ENCODE measurements at places on chromosomes 7 and 10.

DNA sequence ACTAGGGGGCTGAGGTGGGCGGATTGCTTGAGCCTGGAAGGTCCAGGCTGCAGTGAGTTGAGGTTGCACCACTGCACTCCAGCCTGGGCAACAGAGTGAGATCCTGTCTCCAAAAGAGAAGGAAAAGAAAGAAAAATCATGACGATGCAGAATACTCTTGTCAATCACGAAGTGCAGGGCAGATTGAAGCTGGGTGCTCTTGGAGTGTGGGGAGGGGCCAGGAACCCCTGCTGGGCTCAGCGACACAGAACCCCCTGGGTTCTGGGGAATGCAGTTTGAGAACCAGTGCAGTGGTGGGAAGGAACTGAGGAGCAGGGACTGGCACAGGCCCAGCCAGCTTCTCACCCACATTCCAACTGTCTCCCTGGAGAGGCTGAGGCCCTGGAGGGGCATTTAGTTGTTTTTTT, 10.8 kb upstream of the INTS1 start:
- no peak for DNase-seq

DNA sequence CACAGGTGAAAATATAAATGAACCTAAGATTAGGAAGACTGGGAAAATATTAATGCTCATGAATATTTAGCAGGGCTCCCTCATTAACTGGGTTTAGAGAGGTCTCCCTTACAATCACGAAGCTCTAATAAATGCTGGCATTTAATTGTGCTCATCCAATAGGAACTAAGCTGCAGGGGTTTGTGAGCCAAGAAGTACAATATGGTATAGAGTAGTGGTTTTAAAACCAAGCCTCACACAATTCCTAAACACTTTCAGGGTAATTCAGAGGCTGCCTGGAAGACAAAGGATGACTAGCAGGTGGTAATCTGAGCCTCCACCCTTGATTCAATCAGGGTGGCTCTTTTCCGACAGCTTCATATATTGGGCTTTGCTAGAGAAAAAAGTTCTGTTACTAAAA, 103.3 kb downstream of the GPAM start:
- DNase-seq: no peak

DNA sequence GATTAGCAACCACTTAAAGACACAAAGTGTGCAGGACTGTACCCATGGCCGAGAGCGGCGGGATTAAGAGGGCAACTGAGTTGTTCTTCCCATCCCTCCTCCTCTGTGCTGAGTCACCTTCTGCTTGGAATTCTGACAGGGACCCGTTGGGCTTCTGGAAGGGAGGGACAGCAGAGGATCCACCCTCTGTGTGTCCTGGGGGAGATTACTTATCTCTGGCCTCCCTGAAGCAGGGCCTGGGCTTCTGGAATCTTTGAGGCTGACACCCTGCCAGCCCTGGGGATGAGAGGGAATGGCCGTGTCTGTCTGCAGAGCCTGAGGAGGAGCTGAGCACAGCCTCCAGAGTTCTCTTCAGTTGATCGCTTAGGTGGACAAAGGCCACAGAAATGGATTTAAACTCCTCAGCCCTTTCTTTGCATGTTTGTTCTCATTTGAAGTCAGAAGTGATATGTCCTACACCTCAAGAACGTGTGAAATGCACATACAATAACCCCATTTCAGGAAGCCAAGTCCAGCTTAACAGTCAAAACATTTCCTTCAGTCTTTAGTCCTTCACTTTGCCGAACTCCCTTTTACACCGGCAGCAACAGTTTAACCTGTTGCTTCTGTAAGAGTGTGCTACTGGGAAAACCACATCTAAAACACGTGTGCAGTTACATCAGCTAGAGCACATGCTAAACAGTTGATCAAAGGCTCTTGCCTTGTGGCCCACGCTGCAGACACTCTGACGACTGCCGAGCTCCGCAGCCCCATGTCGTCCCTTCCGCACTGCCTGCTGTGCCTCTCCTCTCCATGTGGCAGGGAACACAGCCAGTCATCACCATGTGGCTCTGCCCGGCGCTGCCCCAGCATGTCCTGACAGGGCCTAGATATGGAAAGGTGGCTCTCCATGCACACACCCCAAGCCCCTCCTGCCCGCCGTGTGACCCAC, 55.7 kb downstream of the IKZF1 start:
- DNase-seq: no peak

DNA sequence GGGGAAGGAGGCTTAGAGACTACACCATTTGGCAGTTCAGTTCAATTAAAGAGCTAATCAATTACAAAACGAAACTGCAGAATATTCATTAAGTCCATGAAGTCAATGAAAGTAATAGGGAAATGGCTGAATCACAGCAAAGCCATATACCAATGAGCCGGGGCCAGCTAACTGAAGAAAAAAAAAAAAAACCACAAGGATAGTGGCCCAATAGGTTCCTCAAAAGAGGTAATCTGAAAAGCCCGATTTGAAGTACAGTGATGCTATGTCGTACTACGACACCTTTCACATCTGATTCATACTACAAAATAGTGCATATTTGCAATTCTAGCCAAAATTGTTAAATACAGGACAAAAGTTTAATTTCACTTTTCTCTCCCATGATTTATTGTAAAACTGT, 2.5 kb downstream of the ARHGAP12 start:
- DNase-seq: no peak

DNA sequence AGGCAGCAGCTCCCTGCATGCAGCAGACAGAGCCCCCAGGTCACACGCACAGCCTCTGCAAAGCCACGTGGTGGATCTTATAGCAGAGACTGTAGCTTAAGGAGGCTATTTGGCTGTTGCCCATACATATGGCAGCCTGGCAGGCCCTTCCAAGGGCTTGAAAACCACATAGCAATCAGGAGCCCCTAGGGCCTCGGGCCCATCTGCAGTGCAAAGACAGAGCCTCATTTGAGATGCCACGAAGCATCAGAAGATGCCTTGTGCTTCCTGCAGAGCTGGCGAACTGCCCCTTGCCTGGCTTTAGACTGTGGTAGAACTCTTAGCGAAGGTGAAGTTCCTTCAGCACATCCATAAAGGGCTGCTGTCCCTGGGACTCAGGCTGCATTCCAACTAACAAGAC, 309.9 kb downstream of the GRID1 start:
- DNase-seq: no peak

GRCh38 chr7:16815001-16815400, 10.2 kb upstream of the AGR2 start:
- DNase-seq: no peak

GRCh38 chr7:153943457-153943856, 108.7 kb upstream of the DPP6 start:
- DNase-seq: no peak

DNA sequence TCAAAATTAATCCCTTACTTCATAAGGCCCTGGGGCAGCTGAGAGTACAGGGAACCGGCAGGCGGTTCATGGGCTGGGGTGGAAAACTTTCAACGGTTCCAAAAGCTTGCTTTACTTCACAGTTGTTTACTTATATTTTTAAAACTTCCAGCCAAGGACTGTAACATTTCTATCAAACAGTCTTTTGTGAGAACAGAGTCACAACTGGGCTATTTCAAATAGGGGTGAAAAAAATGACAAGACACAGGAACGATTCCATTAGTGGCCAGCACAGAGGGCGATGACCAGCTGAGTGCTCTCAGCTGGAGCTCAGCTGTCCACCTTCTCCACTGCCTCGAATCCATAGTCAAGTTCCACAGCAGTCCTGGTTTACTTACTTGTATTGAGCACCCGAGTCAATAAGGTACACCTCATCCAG, 48.2 kb downstream of the XPNPEP1 start:
- DNase-seq: no peak

DNA sequence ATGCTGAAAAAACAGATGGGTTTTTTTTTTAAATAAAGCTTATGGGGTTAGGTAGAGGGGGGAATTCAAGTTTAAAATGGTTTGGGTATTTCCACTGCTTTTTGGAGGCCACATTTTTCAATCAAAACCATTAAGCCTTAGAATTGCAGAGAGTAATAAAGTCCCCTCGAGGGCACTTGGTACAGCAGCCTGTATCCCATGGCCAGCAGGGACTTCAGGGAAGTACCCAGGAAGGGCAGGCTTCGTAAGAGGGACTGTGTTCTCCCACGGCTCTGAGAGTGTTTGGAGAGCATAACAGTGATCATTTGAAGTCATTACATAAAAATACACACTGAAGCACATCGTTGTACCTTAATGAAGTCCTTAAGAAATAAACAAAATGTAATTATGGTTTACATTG, 432.7 kb downstream of the DPP6 start:
- DNase-seq: no peak

GRCh38 chr7:128209229-128210035, 31.6 kb upstream of the LEP start:
- peak; percentile 67 for DNase-seq

- DNase-seq: no peak
These were observed 138.1 kb downstream of the VTI1A start for GRCh38 chr10:112585126-112585525.

- DNase-seq: no peak
These were observed 45.8 kb downstream of the ERLIN1 start for GRCh38 chr10:100140070-100140469.

GRCh38 chr7:110573862-110574528, 516.9 kb upstream of the LRRN3 start:
- no peak for DNase-seq

GRCh38 chr7:22430457-22430856, 69.5 kb downstream of the STEAP1B start:
- DNase-seq: no peak

DNA sequence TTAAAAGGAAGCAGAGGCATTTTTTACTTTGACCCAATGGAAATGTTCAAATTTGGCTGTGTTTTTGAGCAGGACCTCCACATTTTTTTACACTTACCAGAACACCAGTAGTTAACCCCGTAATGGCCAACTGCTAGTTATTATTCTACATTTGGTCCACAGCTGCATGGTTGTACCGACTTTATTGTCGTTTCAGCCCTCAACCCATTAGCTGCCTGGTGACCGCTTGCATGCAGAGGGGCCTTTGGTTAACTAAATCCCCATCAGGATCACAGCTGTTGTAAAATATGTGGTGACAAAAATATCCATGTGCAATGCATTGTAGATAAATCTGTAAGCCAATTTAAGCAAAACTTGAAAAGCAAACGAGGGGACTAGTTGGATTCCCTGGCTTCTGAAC, 342.2 kb upstream of the MEOX2 start:
- no peak for DNase-seq

DNA sequence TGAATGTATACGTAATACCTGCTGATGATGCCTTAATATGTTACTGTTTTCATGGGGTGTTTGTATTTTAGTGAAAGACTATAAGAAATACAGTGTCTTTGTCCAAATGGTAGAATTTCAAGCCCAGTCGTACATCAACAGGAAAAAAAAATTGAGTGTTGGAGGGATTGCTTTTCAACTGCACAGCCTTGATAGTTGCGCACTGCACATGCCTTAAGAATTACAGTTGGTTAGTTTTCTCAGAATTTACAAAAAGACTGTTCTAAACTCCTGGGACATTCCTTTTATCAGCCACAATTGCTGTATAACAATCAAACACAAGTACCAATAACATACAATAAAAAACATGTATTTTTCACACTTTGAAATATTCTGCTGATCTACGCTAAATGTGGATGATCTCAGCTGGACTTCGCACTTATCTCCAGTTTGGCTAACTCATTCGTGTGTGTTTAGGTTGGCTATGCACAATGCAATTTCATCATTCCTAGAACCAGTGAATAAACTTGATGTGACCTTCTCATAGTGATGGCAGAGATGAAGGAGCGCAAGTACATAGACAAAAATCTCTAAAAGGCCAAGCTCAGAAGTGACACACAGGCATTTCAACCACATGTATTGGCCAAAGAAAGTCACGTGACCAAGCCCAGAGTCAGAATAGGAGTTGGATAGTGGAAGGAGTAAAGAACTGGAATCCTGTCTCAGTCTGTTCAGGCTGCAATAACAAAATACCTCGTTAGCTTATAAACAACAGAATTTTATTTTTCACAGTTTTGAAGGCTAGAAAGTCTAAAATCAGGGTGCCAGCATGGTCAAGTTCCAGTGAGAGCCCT, 152.3 kb downstream of the IPMK start:
- DNase-seq: no peak

DNA sequence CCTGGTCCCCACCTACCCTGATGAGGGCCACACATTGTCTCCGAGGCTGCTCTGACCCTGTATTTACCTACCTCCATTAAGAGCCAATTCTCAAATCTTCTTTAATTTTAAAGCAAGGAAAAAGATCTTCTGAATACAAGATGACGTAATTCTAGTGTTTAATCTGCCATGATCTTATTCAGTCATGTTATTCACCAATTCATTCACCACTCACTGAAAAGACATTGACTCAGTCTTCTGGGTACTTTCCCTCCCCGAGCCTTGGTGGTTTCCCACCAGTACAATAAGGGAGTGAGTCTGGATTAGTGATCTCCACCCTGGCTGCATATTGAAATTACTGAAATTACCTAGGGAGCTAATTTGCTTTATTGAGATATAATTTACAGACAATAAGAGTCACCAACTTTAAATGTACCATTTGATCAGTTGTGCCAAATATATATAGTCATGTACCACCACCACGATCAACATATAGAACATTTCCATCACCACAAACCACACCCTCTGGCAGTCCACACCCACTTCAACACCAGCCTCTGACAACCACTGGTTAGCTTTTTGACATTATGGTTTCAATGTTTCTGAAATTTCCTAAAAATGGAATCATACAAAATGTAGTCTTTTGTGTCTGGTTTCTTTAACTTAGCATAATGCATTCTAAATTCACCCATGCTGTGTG, 117.5 kb upstream of the UNC5B start:
- no peak for DNase-seq

DNA sequence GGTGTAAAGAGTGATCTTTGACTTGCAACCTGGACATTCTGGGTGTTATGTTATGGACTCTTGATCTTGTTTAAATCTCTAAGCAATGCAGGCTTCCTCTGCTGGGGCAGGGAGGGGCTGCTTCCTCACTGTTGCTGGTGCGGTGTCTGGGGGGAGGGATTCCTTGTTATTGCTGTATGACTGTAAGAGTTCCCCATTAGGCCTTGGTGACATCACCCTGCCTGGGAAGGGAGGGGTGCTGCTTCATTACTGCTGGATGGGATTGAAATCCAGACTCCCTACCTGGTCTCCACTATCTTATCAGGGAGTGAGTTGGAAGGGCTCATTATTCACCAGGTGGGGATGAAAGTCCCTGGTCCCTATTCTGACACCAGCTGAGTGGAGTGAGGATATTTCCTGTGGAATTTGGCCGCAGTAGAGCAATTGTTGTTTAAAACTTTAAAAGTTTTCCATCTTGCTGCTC, 8.8 kb downstream of the OGDH start:
- DNase-seq: no peak

GRCh38 chr10:43765516-43765915, 116.8 kb upstream of the ZNF32 start:
- DNase-seq: no peak

DNA sequence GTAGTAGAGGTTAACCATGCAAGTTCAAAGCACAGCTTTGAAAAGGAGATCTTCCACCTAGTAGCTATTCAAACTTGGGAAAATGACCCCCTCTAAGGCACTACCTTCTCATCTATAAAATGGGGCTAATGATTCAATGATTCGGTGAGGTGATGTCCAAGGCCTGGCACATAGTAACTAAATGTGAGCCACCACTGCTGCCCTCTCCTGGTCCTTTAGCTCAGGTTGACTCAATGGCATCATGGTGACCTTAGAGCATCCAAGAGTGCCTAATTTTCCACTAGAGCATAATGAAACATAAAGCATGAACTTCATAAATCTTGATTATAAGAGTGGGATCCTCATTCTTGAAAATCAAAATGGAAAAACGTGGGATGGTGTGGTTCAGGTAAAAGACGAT, 16.3 kb upstream of the PLCE1 start:
- DNase-seq: no peak

- no peak for DNase-seq
These were observed 9.5 kb upstream of the TBX20 start for GRCh38 chr7:35263396-35263795.
